ENCODE measurements at places on chromosomes 12 and 14. TPM values are rescaled to one million over a fixed set of nuclear protein-coding genes. Genes with fewer than 3 reads are reported as not detected.

The AKAP6 gene
- total RNA-seq: 2.6 TPM

The LRCOL1 gene
- not detected for total RNA-seq

GRCh38 chr14:57066887-57067513 lies 201.7 kb downstream of the EXOC5 start:
- no peaks in the 10 kb centered on the region for H3K4me1 ChIP-seq
- H3K4me3 ChIP-seq: no peak overlapping the region
- H3K27ac ChIP-seq: no peak overlapping the region
- H3K36me3 ChIP-seq: no peaks in the 10 kb centered on the region
- DNase-seq: no peak

GRCh38 chr14:74299061-74299545 lies 3.6 kb downstream of the ABCD4 start:
- H3K4me1 ChIP-seq: peaks cover 30% of the 10 kb centered on the region
- no peak overlapping the region for H3K27ac ChIP-seq

GRCh38 chr14:100375266-100375962 lies 52.3 kb downstream of the SLC25A47 start:
- H3K27ac ChIP-seq: peak overlapping the region; percentile 30
- peak overlapping the region; percentile 81 for H3K4me3 ChIP-seq
- H3K4me1 ChIP-seq: peaks cover 15% of the 10 kb centered on the region
- no peaks in the 10 kb centered on the region for H3K27me3 ChIP-seq
- DNase-seq: peak; percentile 20
- H3K36me3 ChIP-seq: no peaks in the 10 kb centered on the region

DNA sequence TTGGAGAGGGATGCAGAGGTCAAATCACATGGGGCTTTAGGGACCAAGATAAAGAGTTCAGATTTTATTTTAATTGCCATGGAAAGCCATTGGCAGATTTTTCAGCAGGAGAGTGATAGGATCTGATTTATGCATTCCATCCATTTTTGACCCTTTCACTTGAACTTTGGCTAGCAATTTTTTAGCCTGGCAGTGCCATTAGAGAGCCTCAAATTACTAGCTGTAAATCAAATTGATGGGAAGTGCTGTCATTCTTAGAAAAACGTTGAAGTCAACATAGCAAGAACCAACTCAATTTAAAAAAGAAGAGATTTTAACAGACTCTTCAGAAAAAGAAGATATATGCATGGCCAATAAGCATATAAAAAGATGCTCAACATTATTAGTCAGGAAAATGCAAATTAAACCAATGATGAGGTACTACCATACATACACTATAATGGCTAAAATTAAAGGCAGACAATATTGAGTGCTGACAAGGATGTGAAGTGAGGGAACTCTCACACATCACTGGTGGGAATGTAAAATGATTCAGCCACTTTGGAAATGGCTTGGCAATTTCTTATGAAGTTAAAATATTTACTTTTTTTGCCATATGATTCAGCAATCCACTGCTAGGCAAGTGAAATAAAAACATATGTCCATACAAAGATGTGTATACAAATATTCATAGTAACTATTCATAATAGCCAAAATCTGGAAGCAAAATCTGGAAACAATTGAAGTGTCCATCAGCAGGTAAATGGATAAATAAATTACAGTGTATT lies 89.7 kb downstream of the PTCSC3 start:
- H3K36me3 ChIP-seq: no peaks in the 10 kb centered on the region
- H3K27me3 ChIP-seq: no peaks in the 10 kb centered on the region
- DNase-seq: no peak
- H3K4me1 ChIP-seq: no peaks in the 10 kb centered on the region
- no peak overlapping the region for H3K4me3 ChIP-seq

GRCh38 chr14:41355866-41356265 lies 250.8 kb upstream of the LRFN5 start:
- H3K27me3 ChIP-seq: no peaks in the 10 kb centered on the region
- no peaks in the 10 kb centered on the region for H3K4me1 ChIP-seq
- H3K36me3 ChIP-seq: no peaks in the 10 kb centered on the region
- no peak overlapping the region for H3K27ac ChIP-seq

All from T-cell (primary cell).